ENCODE measurements at places on chromosomes 7 and 10.

GRCh38 chr10:82289945-82290344, 415.0 kb downstream of the NRG3 start:
- DNase-seq: no peak

DNA sequence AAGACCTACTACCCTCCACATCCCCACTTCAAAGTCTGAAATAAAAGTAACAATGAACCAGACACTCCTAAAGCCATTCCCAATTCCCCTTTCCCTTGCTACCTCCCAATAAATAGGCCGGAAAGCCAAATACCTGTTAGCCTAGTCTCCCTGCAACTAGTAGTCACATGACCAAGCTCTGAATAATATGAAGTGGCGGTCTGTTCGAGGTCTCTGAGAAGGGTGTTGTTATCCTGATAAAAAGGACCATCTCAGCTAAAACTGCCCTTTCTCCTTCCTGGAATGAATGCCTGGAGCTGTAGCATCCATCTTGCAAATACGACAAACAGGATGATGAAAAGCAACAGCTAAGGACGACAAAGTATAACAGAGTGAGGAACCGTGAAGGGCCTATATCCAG, 6.0 kb downstream of the KIF5B start:
- DNase-seq: no peak

- DNase-seq: no peak
Measured at GRCh38 chr7:137999496-138000080, 2.3 kb downstream of the CREB3L2 start.

DNA sequence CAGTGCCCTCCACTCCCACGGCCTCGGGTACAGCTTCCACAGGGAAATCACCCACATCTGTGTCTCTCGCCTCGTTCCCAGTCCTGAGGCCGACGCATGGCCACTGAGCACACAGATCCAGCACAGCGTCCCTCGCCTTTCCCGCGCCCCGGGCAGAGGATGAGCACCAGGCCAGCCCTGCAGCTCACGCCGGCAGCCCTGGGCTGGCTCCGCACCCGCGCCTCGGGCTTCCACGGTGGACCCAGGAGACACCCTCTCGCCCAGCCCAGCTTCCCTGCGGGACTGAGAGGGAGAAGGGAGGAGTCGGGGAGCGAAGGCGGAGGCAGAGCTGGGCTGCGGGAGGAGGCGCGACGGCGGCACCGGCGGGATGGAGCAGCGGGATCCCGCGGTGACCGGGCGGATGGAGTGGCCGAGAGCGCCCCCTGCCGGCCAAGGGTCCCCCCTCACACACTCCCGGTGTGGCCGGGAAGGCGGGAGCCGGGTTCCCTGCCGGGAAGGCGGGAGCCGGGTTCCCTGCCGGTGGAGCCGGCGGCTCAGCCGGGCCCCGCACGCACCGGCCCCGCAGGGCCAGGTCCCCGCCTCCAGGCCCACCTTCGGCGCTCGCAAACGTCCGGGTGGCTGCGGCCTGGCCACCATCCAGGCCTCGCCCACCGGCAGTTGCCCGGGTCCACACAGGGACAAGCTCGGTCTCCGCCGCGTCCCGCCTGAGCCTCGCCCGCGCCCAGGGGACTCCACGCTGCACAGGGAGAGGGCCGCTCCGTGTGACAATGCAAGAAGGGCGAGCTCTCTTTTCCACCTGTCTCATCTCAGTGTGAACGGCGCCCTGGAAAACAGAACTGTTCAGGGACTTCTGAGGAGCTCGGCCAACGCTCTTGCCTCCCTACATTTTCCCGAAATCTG, 110.3 kb upstream of the LANCL2 start:
- peak; percentile 66 for DNase-seq

DNA sequence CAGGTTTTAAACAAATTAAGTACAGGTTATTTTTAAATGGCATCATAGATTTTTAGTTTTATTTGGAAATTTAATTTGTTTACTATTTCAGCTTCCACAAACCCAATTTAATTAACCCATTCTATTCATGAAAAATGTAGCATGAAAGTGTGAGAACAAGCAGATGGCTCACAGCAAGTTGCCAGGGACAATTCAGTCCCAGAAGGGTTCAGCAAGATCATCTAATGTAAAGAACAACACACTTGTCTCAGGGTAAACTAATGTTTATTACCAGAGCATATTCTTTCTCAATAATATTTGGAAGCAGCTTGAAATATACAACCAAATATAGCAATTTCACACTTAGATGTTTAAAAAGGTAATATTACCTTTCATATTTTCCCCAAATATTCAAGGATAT, 166.9 kb upstream of the SLC13A1 start:
- DNase-seq: no peak

DNA sequence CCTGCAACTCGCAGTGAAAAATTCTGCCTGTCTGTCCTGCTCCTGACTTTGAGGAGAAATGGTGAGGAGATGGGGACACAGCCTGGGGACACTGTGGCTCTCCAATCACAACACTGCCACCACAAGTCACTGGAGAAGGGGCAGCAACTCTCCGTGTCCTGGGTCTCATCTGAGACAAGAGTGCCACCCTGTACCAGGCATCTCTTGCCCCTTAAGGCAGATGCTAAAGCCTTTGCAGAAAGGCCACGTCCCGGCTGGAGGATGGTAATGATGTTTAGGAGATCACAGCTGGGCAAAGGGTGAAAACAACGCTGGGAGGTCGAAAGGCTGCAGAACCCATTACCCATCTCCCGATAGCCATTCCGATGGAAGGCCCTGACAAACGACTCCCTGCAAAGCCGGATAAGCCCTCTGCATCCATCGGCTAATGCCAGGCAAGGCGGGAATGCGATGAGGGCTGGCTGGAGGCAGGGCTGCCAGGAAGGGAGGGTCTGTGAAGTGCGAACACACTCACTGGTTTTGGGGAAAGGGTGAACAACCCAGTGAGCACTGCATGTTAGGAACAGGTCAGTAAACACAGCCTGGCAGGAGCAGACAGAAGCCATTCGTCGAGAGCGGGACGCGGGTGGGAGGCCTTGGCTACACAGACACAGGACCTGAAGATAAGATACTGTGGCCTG, 190.8 kb downstream of the ADARB2 start:
- DNase-seq: no peak

GRCh38 chr10:6053816-6054631, 8.1 kb downstream of the IL2RA start:
- no peak for DNase-seq

- no peak for DNase-seq
Measured at GRCh38 chr7:114081606-114082425, 163.0 kb upstream of the PPP1R3A start.

- no peak for DNase-seq
Measured at GRCh38 chr10:60521974-60522405, 132.3 kb upstream of the ANK3 start.

DNA sequence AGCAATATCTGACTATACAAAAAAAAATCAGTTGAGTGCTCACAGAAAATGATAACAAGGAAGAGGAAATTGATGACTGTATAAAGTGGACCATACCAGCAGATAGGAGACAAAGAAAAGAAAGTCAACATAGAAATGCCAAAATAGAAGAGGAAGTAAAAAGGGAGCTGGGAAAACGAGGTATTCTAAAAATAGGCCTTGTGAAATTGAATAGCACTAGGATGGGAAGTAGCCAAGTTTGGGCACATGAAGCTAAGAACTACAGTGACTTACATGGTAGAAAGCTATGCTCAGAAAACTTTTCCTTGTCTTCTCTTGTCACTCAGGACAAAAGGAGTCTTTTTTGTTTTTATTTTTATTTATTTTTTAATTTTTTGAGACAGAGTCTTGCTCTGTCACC, 76.2 kb upstream of the APBB1IP start:
- DNase-seq: no peak
